Activated CD8-positive, alpha-beta memory T cell treated with anti-CD3 and anti-CD28 coated beads for 48 hours (primary cell): ENCODE measurements at places on chromosomes 16 and 17.

DNA sequence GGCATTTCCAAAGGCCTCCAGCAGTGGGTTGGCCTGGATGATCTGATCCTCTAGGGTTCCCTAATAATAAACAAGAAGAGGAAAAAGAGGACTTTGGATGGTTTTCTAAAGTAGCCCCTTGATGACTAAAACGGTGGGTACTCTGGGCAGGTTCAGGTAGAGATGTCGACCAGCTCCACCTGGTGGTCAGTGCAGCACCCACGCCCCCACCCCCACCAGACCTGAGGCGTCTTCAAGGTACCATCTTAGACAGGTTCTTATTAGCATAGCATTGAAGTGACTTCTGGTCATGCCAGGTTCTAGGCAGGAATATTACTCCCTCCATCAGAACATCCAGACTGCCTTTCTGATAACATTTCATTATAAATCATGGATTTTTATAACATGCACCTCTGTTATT, 15.0 kb downstream of the MYH13 start:
- no peak for DNase-seq

GRCh38 chr16:585351-585750, 4.5 kb upstream of the RAB40C start:
- no peak for DNase-seq

DNA sequence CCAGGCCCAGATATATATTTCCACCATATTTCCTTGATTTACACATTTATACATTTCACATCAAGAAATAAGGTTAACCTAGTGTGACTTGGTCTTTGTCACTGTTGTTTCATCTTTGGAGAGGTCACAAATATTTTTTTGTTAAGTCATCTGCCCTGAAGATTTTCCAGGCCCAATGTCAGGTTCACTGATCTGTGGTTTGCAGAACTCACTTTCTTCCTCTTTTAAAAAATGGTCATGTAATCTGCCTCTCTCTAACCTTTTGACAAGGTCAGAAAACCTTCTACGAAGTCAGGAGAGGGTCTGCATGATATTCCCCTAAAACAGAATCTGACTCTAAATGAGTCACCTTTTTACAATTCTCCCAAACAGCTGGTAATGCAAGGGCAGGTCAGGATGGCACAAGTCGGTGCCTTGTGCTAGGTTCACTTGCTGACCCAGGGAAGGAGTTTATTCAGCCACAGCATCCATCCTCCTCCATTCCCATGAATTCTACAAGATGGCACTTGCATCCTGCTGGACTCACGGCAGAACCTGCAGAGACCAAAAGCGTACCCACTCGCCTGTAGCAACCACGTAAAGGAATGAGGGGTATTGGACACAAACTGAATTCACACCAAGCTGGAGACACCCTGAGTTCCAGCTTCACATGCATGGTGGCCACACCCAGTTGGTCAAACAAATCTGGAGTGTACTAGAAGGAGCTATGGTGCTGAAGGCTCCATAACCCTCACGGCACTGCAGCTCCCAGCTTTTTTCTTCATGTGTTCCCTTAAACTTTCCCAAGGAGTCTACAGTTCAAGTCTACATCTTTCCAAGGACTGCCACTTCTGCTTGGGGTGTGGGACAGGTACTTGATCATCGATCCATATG, 1.6 kb upstream of the KIAA0513 start:
- no peak for DNase-seq

DNA sequence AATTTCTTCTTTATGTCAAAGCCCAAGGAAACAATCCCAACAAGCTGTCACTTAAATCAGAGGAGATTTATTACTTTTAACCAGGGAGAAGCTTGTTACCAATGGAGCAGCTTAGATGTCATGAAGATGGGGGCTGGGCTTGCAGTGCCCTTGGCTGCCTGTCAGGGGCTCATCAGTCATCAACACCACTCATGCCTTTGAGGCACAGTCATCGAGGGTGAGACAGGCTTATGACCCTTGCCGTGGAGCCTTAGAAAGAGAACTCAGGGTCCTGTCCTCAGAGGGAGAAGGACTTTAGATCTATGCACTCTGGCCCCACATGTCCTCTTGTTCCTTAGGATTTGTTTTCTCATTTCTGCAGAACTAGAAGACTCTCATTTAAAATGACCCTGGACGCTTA, 318.3 kb downstream of the CBLN1 start:
- no peak for DNase-seq

DNA sequence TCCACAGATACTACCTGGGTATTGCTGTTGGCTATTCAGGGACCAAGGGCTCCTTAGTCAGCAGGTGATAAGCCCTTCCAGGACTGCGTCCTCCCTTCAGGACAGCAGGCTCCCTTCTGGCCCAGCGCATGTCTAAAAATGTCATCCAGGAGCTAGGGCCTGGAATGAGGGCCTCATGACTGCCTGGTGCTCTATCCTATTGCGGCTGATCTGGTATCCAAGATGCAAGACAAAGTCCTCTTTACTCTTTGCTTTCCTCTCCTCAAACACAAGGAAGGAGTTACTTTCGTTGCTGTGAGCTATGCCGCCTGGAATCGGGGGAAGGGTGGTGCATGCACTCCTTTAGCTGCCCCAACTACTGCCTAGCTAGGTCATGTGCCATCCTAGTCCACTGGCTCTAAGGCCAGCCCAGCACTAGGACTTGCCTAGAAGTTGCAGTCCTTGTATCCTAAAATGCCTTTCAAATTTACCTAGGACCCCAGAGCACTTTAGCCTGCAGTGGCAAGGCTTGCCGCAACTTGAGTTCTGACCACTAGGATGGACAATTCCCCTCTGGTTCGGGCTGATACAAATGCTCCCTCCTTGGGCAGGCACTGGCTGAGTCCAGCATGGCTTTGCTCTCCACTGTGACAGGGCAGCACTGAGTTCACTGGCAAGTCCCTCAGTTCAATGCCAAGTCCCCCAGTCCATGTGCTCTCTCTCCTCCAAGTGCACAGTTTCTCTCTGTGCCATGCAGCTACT, 10.1 kb upstream of the TMEM219 start:
- DNase-seq = no peak

DNA sequence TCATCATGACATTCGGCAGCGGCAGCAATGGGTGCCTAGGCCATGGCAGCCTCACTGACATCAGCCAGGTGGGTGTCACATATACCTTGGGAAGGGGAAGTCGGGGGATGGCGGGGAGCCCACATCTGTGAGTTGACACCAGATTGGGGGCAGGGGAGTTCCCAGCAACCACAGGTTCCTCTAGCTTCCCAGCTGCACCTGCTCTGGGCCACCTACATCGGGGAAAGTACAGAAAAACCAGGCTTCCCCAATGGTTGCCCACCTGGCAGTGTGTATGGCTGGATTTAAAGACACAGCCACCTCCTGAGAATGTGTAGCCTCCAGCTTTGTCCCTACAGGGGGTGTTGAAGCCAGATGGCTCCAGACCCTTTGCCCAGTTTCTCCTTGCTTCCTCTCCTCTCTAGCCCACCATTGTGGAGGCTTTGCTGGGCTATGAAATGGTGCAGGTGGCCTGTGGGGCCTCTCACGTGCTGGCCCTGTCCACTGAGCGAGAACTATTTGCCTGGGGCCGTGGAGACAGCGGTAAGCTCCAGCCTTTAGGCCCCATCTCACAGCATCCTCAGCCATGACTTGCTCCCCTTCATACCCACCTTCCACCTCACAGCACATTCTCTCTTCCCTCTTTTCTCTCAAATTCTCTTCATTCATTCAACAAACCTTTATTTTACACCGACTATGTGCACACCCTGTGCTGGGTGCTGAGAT, 5.0 kb upstream of the TRAF4 start:
- DNase-seq = no peak

GRCh38 chr17:34504814-34505484, 74.4 kb upstream of the TMEM132E start:
- DNase-seq = no peak

- no peak for DNase-seq
Measured at GRCh38 chr17:72116661-72117521, 3.9 kb upstream of the SOX9 start.

DNA sequence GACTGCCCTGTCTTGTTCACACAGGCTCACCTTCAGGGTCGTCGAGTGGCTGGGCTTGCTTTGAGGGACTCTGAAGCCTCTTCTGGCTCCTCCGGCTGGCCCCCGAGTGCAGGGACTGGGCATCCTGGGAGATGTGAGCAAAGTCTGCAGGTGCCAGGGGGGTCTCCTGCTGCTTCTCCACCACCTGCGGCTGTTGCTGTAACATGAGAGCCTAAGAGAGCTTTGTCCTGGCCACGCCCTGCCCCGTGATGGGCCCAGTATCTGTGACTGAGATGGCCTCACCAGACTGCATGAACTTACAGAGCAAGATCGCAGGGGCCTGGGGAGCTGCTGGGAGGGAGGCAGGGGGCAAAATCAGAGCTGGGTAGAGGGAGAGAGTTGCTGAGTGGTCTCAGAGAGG, 12.5 kb downstream of the ERN2 start:
- DNase-seq = no peak

DNA sequence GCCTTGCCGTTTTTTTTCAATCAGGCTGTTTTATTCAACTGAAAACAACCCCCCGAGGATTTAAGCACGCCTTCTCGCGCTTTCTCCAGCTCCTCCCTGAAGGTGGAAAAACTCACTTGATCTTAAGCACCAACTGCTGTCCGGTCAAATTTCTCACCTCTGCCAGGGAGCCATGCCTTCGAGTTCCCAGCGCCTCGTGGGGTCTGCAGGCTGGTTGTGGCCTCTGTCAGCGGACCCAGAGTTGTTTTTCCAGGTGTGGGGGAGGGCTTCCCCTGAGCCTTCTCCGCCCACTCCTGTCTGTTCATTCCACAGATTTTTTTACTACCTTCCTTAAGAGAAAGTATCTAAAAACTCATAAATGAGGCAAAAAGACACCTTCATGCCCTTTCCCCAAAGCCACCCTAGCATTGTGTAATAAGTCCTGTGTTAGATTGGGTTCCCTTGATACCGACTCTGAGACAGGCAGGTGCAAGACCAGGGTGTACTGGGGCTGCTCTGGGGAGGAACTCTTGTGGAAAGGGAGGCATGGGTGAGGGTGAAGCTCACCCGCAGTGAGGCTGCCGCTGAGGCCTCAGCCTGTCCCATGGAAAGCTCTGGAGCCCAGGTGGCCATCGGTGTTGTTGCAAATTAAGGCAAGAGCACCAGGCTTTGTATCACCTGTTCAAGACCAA, 101.6 kb downstream of the AXIN2 start:
- DNase-seq = no peak

DNA sequence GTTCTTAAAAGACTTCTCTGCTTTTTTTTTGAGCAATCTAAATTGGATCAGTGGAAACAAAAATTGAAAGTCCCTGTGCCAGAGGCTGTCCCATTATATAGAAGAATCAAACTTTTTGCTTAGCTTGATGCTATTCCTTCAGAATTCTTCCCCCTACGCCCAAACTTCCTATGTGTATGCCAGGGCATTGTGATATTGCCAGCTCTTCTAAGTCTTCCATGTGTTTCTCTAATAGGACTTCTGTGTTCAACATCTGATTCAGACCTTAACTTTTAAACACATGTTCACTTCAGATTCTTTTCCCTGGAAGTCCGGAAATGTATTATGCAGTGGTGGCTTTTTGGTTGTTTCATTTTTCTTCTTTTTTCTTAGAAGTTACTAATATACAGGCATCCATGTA, 18.7 kb downstream of the PTRH2 start:
- no peak for DNase-seq

- DNase-seq = no peak
Measured at GRCh38 chr17:4796552-4796920, 572 bp downstream of the PSMB6 start.

- no peak for DNase-seq
Measured at GRCh38 chr17:69605571-69605970, 191.1 kb downstream of the MAP2K6 start.

- no peak for DNase-seq
Measured at GRCh38 chr17:77019893-77020379, 120.8 kb upstream of the SEC14L1 start.

DNA sequence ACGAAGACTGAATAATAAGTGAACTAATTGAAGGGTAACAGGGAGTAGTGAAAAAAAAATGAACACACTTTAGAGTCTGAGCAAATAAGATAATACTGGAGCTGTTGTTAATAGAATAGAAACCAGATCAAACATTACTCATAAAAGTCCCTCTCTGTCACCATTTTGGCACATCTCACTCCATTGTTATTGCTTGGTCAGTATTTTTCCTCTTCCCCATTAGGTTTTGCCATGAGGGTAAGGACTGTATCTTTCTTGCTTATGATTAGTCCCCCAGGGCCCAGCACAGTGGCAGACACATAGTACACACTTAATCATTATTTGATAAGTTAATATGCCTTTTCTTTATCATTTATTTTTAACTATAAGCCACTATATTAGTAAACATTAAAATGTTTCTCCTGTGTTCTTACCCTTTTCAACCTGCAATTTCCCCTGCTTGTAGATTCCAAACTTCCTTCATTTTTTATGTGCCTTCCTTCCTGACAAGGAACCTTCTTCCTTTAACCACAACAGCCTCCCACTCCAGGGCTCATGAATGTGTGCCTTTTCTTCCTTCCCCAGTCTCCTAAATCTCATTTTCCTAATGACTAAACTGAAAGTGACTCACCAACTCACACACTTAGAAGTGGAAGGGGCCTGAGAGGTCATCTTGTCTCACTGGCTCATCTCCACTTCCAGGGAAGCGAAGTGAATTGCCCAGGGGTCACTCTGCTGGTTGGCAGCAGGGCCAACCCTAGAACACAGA, 88.2 kb upstream of the HAS3 start:
- no peak for DNase-seq

GRCh38 chr17:82323514-82324234, 6.3 kb upstream of the CD7 start:
- DNase-seq = no peak

- DNase-seq = no peak
Measured at GRCh38 chr17:45325810-45326209, 9.0 kb upstream of the MAP3K14 start.

GRCh38 chr17:56165072-56165641, 11.9 kb downstream of the ANKFN1 start:
- no peak for DNase-seq

GRCh38 chr16:64846966-64847365, 274.9 kb downstream of the CDH11 start:
- no peak for DNase-seq

DNA sequence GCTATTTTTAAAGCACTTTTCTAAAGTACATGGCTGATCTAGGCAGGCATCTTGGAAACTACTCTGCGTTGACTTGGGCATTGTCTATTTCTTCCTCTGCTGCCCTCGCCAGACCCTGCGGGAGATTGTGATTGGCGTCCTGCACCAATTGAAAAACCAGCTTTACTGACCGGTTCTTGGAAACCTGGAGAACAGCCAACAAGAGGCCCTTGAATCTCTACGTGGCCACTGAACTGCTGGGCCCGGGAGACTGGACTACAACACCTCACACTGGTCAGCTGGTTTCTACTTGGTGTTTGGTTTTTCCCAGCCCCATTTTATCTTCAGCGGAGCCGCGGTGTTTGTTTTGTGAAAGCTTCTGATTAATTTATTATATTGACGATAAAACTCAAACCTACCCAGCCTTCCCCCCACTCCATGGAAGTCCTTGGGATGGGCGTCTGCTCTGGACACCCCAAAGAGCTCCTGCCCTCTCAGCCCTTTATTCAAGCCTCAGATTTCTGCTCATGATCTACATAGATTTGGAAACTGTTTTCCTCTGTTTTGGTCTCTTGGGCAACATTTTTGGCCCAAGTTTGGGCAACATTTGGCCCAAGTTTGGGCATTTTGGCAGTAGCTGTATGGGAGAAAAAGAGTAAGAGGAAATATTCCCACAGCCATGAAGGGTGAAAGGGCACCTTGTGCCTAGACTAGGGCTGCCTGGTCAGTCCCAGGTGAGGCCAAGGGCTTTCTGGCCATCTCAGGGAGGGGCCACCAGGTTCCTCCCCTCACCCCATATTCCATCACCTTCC, 4.7 kb downstream of the MLX start:
- no peak for DNase-seq
